ENCODE measurements at places on chromosomes 4 and X.

DNA sequence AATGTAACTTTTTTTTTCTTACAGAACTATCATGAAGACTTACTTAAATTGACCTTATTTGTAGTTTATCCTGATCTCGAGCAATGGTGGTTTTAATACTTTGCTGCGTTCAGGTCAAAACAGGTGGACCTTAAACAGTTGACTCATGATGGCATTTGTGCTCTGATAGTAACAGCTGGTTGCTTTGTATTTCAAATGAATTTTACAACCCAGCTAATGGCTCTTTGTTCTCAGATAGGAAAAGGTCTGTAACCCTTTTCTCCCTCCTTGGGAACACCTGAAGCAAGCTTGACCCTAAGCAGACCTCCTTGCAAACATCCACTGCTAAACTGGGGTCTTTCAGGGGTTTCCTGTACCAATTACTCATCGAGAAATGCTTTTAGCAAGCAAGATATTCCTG lies 79.2 kb downstream of the F11 start:
- no peak for DNase-seq

DNA sequence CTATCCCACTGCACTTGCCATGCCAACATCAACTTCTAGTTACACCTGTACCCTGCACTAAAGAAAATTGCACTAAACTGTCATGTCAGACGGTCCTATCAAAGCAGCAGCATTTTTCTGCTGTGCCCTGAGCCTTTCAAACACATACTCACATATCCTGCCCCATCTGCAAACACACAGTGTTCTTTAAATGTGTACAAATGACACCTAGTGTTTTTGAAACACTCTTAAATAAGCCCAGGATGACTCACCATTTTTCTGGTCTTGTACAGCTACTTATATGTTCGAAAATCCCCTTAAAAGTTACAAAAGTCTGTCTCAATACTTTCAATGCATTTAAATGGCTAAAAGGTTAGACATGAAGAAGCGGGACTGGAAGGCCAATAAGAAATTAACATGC lies 346.7 kb upstream of the PPARGC1A start:
- DNase-seq: no peak

GRCh38 chr4:13599159-13599558 lies 28.4 kb downstream of the BOD1L1 start:
- no peak for DNase-seq

- DNase-seq: no peak
Observed at GRCh38 chr4:184231573-184231972, 13.9 kb upstream of the ENPP6 start.

DNA sequence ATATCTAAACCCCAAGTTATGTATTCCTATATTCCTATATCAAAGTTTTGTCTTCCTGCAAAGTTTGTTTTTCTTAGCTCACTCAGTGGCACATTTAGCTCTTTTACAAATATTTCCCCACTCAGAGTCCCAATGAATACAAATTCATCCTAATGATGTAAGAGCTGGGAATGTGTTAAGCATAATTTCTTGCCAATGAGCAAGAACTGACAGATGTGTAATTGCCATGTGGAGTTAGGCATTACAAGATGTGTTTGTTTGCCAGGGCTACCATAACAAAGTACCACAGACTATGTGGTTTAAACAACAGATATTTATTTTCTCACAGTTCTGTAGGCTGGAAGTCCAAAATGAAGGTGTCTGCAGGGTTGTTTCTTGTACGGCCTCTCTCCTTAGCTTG lies 302.1 kb downstream of the KCTD8 start:
- DNase-seq: no peak

DNA sequence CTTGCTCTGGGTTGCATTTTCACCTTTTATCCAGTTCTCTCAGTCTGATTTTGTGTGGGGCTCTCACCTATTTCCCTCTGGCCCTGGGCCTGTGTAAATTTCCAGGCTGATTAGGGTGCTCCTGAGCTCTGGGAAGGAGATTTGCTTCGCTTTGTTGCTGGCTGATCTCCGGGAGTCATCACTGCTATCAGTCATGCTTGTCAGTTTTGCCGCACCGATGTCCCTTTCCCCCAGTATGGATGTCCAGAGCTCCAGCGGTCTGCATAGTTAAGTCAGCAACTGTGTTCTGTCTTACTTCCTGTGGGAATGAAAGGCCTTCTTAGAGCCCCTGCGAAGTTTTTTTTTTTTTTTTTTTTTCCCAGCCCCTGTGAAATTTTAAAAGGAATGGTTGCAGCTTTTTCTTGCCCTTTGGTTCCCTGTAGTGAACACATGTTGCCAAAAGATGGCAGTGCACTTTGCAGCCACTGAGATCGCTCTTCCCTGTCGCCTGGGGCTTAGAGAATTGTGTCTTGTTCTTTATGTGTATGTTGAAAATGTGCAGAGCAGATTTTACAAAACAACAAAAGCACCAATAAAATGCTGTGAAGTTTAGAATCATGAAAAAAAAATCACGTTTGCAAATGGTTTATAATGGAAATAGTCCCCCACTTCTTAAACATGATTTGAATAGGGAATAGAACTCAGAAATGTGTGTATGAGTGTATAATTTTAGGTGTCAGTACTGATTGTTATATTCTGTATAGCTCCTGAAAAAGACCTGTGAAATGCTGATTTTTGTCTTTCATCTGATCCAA lies 109.1 kb upstream of the SLC4A4 start:
- DNase-seq: no peak

DNA sequence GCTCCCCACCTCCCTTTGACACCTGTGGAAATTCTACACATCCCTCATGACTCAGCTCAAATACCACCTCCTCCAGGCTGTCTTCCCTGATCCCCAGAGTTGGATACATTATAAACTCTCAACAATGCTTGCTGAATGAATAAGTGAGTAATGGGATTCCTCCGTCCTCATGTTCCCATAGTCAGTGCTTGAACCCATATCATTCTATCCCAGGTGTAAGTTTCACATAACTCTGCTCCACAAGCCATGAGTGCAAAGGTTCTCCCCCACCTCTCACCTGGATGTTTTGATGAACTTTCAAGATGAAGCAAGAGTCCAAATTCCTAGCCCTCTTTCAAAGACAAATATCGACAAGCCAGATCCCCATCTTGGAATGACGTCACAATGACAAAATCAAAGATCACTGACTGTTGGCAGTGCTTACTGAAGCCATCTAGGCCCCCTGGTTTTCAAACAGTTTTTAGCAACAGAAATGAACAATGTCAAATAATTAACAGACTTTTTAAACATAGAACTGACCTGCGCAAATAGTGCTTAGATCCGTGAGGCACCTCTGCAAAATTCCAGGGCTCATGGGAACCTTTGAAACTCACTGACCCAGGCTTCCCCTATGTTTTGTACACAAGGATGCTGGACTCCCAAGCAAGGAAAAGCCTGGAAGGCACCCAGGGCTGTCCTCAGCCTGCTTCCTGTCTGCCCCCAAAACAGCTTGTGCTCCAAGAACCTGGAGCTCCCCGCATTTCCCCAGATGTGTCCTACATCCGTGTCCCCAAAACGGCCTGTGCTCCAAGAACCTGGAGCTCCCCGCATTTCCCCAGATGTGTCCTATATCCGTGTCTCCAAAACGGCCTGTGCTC lies 4.0 kb downstream of the SLC2A9 start:
- no peak for DNase-seq

- no peak for DNase-seq
Observed at GRCh38 chr4:19473569-19473968, 778.1 kb upstream of the SLIT2 start.

GRCh38 chr4:8245884-8246833 lies 23.4 kb upstream of the HTRA3 start:
- DNase-seq: no peak

DNA sequence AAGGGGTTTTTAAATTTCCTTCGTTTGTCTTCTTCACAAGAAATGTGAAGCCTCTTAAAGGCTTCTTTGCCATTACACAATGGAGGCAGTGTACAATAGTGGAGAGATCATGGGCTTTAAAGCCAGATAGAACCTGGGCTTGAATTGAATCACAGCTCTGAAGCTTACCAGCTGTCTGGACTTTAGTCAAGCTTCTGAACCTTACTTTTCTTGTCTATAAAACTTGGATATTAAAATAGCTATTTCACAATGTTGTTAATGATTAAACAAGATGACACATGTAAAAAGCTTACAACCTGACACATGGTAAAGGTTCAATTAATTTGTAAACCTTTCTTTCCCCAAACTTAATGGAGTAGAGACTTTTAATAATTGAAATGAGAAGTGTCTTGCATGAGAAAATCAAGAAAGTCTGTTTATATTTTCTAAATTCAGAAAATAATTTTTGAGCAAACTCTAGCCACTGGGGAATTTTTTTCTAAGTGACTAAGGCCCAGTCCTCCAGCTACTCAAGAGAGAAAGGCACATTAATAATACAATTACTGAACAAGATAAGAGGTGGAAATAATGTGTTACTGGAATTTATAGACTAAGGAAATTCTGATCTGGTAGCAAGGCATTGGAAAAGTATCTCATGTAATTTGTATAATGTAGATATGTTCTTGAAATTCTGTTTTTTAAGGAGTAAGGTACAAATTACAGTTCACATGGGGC lies 21.7 kb upstream of the TBC1D8B start:
- no peak for DNase-seq

DNA sequence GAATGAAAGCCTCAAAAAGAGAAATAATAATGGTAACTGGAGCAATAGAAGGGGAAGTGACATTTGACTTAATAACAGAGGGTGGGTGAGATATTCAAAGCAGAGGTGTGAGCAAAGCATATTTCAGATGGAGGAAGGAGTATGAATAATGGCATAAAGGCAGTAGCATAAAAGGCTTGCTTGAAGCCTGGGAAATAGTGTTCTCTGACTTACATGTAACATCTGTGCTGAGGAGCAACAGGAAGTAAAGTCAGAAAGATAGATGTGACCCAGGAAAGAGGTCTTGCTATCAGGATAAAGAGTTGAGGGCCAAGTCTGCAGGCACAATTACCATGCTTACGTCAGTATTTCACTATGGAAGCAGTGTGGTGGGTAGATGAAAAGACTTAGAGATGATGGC lies 28.4 kb downstream of the ATP10D start:
- DNase-seq: no peak

DNA sequence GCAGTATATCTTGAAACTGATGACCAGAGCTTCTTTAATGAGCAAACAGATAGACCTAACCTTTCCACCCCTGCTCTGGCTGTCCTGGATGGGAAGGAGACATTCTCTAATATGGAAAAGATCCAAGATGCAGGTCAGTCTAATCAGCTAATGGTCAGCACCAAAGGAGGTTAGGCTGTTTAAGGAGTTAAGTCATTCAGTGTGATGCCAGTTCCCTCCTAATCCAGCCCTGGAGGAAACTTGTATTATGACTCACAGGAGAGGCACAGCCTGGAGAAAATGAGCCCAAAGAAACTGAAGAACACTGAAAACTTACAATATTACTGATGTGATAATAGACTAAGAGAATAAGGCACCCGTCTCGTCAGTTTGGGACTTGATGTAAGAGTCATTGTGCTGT lies 323.0 kb downstream of the HNRNPD start:
- DNase-seq: no peak
